ENCODE measurements at places on chromosomes 16 and 17.

GRCh38 chr17:27613433-27613832 is 17.6 kb upstream of the LGALS9 start:
- H3K4me1 ChIP-seq: peaks cover 6% of the 10 kb centered on the region
- DNase-seq: no peak
- H3K36me3 ChIP-seq: no peaks in the 10 kb centered on the region
- no peaks in the 10 kb centered on the region for H3K27me3 ChIP-seq

DNA sequence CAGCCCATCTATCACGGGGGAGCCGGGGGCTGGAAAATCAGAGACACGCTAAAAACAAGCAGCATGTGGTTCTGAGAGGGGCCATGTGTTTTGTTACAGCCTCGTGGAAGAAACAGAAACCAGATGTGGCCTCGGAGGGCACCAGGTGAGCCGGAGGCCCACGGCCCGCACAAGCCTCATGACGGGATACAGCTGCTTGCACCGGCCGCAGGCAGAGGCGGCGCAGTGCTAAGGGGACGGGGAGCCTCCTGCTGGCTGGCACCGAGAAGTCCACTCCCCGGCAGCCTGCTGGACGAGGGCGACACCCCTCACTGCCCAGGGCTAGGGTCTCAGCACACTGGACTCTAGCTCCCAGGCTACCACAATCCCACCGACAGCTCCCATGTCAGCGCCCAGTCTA is 19.2 kb downstream of the NDUFAF8 start:
- peaks cover 63% of the 10 kb centered on the region for H3K36me3 ChIP-seq
- no peak for DNase-seq
- no peak overlapping the region for H3K4me3 ChIP-seq
- H3K27me3 ChIP-seq: no peaks in the 10 kb centered on the region

- H3K4me1 ChIP-seq: no peaks in the 10 kb centered on the region
- no peaks in the 10 kb centered on the region for H3K36me3 ChIP-seq
- H3K4me3 ChIP-seq: no peak overlapping the region
Measured at GRCh38 chr16:31148281-31148728, 1.6 kb downstream of the PRSS36 start.

- H3K27ac ChIP-seq: no peak overlapping the region
- H3K36me3 ChIP-seq: no peaks in the 10 kb centered on the region
- no peak overlapping the region for H3K4me3 ChIP-seq
- H3K27me3 ChIP-seq: no peaks in the 10 kb centered on the region
- no peaks in the 10 kb centered on the region for H3K4me1 ChIP-seq
Measured at GRCh38 chr16:66486199-66486772, 59.2 kb downstream of the BEAN1 start.

DNA sequence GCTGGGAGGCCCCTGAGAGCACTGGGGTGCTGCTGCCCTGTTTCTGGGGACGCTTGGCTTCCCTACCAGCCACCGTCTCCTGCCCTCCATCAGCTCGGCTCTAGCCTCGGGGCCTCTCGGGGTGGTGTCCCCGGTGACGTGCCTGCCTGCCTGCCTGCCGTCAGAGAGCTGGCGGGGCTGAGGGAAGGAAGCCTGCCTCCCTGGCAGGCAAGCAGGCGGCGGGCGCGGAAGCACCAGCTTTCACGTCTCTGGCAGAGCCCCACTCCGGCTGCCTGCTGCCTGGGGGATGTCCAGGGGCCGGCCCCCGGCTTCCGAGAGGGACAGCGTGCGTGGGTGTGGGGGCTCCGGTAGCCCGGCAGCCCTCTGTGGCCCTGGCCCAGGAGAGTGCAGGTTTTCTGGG is 9.3 kb downstream of the CENPX start:
- H3K27me3 ChIP-seq: no peaks in the 10 kb centered on the region
- H3K27ac ChIP-seq: no peak overlapping the region

GRCh38 chr17:56918916-56919315 is 5.1 kb upstream of the TRIM25 start:
- no peaks in the 10 kb centered on the region for H3K27me3 ChIP-seq
- peaks cover 7% of the 10 kb centered on the region for H3K4me1 ChIP-seq
- no peak overlapping the region for H3K27ac ChIP-seq
- no peak overlapping the region for H3K4me3 ChIP-seq

GRCh38 chr17:42131981-42132432 is 9.4 kb downstream of the HSPB9 start:
- no peak overlapping the region for H3K4me3 ChIP-seq
- no peak overlapping the region for H3K27ac ChIP-seq
- peaks cover 53% of the 10 kb centered on the region for H3K36me3 ChIP-seq

DNA sequence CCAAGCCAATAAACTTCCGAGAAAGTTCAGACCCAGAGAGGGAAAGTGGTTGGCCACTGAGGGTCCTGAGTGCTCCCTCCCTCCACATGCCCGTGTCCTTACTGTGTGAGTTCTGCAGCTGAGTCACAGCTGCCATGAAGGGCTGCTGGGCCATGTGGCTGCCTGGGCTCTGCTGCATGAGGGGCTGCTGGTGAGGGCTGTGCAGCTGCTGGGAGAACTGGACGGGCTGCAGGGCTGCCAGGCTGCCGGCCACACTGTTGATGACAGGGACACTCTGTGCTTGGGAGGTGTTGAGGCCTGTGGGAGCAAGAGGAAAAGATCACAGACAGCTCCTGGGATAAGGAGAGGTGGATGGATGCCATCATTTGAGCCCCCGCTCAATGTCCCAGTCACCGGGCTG is 44.0 kb downstream of the HNF1B start:
- H3K27me3 ChIP-seq: no peaks in the 10 kb centered on the region
- DNase-seq: no peak
- H3K36me3 ChIP-seq: no peaks in the 10 kb centered on the region
- no peak overlapping the region for H3K27ac ChIP-seq

- no peak overlapping the region for H3K4me3 ChIP-seq
- H3K36me3 ChIP-seq: no peaks in the 10 kb centered on the region
- peaks cover 2% of the 10 kb centered on the region for H3K4me1 ChIP-seq
- DNase-seq: no peak
Measured at GRCh38 chr17:79070266-79070880, 4.3 kb upstream of the ENGASE start.

DNA sequence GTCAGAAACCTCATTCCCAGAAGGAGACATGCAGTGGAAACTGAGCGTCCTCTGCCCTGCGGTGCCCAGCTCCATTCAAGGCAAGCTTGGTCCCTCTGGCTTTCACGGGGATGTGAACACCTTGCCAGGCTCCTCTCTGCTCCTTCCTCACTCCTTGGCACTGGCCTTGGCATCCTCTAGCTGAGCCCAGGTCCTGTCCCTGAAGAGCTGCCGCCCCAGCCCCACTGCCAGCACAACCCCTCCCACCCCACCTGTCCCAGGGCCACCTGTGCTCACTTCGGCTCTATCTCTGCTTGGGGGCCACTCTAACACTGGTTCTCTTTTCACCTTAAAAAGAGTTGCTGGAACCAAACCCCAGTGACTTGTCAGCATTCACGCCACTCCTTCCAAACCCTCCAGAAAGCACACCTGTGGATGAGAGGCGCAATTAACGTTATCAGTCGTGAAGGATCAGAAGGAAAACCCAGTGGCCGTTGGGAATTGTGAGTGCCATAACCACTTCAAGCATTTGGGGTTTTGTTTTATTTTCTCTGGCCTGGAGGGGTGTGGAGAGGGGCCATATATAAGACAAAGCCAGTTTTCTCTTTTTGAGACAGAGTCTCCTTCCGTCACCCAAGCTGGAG is 103.7 kb downstream of the AXIN2 start:
- no peak for DNase-seq
- no peaks in the 10 kb centered on the region for H3K27me3 ChIP-seq
- H3K4me3 ChIP-seq: no peak overlapping the region

DNA sequence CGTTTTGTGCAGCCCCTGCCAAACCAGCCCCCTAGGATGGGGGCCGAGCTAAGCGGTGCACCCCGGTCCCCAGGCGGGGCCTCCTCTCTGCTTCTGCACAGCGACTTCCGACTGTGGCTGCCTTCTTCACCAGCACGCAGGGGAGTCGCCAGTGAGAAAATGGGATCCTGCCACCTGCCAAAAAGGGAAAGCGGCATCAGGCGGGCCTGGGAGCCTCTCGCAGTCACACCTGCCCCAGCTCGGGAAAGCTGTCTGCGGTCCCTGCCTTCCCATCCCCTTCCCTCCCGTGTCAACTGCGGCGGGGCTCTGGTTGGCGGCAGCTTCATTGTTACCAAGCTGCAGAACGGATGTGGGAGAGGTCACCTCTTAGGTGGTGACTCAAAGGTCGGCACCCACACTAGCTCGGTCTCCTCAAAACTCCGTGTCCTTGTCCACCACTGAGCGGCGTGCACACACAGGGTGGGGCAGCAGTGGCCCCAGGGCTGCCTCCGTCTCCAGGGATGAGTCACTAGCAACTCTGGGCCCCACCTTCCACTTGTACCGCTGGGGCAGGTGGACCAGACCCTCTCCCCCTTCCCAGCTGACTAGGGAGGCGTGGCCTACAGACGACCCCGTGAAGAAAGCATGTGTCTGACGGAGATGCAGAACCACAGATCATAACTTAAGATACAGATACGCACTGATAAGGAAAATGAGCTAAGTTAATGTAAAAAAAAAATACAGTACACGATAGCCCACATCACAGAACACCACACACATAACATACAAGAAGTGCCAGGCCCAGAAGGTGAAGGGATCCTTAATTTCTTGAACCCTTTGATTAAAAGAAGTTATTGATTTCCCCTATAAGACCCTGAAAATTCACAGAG is 1.5 kb upstream of the PCYT2 start:
- H3K27ac ChIP-seq: no peak overlapping the region
- no peaks in the 10 kb centered on the region for H3K27me3 ChIP-seq
- H3K4me1 ChIP-seq: peaks cover 22% of the 10 kb centered on the region
- peaks cover 44% of the 10 kb centered on the region for H3K36me3 ChIP-seq
- DNase-seq: no peak

GRCh38 chr17:33199571-33200510 is 93.3 kb downstream of the ASIC2 start:
- no peak for DNase-seq
- no peaks in the 10 kb centered on the region for H3K36me3 ChIP-seq
- H3K27me3 ChIP-seq: no peaks in the 10 kb centered on the region
- no peak overlapping the region for H3K27ac ChIP-seq
- H3K4me3 ChIP-seq: no peak overlapping the region
- H3K4me1 ChIP-seq: no peaks in the 10 kb centered on the region

GRCh38 chr16:78902321-78902720 is 698.2 kb downstream of the MAF start:
- no peaks in the 10 kb centered on the region for H3K27me3 ChIP-seq
- no peaks in the 10 kb centered on the region for H3K4me1 ChIP-seq

GRCh38 chr17:82343560-82343959 is 10.0 kb upstream of the SECTM1 start:
- H3K27me3 ChIP-seq: no peaks in the 10 kb centered on the region
- DNase-seq: no peak
- H3K4me1 ChIP-seq: no peaks in the 10 kb centered on the region
- H3K4me3 ChIP-seq: no peak overlapping the region

DNA sequence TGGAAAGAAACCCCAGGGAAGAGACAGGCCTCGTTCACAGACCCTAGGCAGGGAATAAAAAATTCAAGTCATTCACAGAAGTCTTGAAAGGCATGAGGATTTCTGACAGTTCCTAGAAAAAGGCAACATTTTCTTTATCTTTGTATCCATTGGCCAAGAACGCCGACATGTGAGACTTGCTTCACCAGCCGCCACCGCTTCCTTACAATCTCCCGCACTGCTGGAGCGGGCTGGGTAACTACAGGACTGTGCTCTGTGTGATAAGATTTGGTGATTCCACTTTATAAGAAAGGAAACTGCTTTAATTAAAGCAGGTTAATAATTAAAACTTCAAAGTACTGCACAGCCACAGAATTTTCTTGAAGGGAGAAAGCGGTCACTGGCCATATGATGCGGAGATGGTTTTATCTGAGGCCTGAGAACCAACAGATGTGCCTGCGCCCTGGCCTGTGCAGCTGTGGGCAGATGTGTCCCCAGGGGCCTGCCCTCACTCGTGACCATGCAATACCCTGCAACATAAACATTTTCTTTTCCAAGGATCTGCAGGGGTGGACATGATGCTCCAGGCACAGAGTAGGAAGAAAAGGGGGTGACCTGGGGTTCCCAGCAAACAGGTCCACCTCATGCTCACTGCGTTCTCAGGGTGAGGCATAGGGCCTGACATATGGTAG is 13.0 kb upstream of the LGALS3BP start:
- no peaks in the 10 kb centered on the region for H3K27me3 ChIP-seq
- H3K4me3 ChIP-seq: no peak overlapping the region
- H3K36me3 ChIP-seq: peaks cover 37% of the 10 kb centered on the region
- DNase-seq: no peak

DNA sequence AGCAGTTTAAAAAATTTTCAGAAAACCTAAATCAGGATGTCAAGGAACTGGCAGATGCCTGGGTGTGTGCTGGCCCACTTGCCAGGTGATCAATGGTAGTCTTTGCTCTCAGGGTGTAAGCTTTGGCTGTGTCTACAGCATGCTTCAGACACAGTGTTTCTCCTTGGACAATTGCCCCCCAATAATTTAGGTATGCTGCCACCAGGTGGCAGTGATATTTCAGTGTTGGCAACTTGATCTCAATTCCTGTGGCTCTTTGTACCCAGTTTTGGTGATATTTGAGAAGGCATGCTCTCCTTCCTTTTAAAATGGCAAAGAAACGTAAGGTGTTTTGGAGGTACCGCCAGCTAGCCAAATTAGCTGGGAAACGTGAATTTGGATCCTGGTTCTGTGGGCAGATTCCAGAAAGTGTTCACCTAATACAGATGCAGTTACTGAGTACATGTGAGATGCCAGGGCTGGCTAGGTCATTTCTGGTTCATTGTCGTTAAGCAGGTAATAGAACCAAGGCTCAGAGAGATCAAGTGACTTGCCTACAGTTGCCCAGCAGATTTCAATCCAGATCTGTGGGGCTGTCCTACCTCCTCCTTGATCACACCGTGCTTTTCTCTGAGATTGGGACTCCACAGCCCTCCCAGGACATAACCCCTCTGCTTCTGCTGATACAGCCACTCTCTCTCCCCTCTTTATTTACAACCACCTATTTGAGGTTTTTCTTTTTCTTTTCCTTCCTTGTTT is 155.6 kb upstream of the PLCG2 start:
- no peak overlapping the region for H3K27ac ChIP-seq
- H3K4me3 ChIP-seq: no peak overlapping the region
- no peaks in the 10 kb centered on the region for H3K36me3 ChIP-seq
- H3K27me3 ChIP-seq: no peaks in the 10 kb centered on the region
- no peaks in the 10 kb centered on the region for H3K4me1 ChIP-seq

DNA sequence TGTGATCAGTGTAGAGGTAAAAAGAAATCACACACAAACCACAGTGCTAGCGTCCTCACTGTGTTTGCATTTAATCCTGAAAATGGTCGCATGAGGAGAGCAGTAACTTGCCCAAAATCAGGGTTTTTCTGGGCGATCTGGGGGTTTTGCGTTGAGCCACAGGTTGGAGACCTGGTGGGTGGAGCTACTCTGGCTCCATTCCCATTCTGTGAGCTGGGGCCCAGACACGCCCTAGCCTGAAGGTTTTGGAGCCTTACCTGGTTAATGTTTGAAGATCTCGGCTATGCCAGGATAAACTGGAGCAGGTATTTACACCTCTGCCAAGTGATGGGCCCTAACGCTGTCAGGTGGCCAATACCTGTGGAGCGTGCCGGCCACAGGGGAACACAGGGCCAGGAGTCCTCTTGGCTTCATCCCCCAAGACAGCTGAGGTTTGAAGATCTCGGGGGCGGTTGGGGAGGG is 48.4 kb downstream of the MPRIP start:
- H3K4me1 ChIP-seq: peaks cover 13% of the 10 kb centered on the region
- no peak overlapping the region for H3K4me3 ChIP-seq
- no peak for DNase-seq
- no peaks in the 10 kb centered on the region for H3K27me3 ChIP-seq
- H3K27ac ChIP-seq: no peak overlapping the region

Data from effector memory CD4-positive, alpha-beta T cell (primary cell).